ENCODE measurements at places on chromosomes 7 and 10.

- DNase-seq: no peak
Measured at GRCh38 chr10:60964257-60965235, 20.6 kb upstream of the RHOBTB1 start.

DNA sequence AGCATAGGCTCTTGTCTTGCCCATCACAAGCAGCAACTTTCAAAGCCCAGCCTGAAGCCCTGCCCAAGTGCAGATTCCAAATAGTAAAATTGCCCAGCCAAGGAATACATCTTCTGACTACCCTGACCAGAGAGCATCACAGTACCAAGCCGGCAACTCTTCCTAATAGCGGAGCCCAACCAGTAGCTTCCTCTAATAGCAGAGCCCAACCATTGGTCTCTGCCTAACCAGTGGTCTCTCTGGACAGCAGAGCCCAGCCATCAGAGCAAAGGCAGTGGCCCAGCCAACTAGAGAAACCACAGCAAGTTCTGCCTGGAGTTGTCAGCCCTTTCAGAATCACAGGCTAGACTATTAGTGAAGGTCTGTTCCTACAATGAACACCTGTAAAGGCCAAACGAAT is 285.6 kb downstream of the HGF start:
- DNase-seq: no peak

DNA sequence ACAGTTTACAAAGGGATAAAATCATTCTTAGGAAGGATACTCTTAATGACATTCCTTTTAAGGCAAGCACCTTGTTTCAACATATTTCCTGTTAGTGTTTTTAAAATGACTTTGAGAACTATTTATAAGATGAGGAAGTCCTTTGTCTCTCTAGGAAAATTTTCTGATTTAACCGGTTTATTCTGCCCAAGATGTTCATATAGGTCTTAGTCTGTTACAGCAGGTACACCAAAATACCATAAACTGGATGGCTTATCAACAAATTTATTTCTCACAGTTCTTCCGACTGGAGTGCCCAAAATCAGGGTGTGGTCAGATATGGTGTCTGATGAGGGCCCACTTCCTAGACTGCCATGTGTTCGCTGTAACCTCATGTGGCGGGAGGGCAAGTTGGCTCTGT is 77.9 kb downstream of the GSAP start:
- DNase-seq: no peak

DNA sequence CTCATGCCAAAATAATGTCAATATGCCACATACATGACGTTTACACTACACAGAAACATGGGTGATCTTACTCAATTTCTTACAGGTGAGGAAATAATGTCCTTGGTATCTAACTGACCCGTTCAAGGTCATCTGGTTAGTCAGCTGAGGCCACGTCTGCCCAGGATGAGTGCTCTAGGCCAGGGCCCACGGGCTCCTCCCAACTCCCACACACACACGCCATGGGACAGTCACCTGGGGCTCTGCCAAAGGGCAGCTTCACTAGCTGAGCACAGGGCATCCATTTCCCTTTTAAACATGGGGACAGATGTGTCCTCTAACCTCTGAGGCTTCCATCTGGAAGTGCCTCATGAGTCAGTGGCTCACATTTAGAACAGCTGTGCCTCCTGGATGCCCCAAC is 123.9 kb downstream of the TNS3 start:
- DNase-seq: no peak

- no peak for DNase-seq
Measured at GRCh38 chr10:12470719-12471118, 121.4 kb downstream of the CAMK1D start.

GRCh38 chr7:158924956-158925355 is 68.6 kb downstream of the DYNC2I1 start:
- no peak for DNase-seq

- DNase-seq: no peak
Measured at GRCh38 chr10:24168258-24169170, 40.4 kb upstream of the KIAA1217 start.

- no peak for DNase-seq
Measured at GRCh38 chr7:77265666-77266065, 66.0 kb upstream of the FGL2 start.

GRCh38 chr7:974172-974571 is 1.2 kb downstream of the COX19 start:
- DNase-seq: no peak

- DNase-seq: no peak
Measured at GRCh38 chr7:72429316-72429715, 17.2 kb upstream of the CALN1 start.

GRCh38 chr7:14446829-14447228 is 455.7 kb downstream of the DGKB start:
- DNase-seq: no peak

DNA sequence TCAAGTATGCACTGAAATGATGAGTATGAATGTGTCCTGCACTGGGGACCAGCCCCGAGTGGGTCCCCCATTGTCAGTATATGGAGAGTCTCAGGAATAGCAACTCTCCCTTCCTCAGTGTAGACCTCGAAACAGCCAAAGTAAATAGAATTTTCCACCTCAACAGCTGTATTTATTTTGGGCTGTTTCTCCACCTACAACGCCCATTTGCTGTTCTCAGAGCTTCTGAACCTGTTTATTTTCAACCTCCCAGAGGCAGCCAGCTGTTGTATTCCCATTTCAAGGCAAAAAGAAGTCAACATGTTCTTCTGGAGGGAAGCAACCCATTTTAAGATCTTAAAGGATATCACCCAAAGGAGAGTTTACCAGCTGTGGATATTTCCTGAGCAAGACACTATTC is 59.6 kb upstream of the BICC1 start:
- no peak for DNase-seq

DNA sequence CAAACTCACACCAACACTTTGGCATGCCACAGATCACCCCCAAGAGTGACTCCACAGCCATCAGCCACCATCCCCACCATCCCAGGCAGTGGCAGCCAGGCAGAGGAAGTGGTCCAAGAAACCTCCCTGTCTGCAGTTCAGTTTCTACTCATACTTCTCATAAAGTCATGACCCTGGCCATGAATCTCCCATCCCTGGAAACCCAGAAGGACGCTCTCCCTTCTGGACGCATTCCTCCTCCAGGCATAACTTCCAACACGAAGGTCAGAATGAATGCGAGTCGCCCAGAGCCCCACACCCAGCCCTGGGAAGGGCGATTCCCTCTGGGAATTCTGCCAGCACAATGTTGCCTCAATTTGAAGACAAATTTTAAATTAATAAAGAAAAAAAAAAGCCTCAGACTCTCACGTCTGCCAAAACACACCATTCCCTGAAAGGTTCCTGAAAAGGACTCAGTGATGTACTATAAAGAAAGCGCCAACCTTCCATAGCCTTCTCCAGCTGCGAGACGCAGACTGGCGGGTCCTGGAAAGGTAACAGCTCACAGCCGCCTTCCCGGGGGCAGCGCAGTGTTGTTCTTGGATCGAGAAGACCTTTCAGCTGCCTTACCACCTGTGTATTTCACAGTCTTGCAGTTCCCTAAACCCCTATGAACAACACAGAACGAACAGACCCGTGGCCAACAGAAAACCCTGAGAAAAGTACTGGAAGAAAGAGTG is 307.6 kb downstream of the FRMD4A start:
- DNase-seq: no peak

DNA sequence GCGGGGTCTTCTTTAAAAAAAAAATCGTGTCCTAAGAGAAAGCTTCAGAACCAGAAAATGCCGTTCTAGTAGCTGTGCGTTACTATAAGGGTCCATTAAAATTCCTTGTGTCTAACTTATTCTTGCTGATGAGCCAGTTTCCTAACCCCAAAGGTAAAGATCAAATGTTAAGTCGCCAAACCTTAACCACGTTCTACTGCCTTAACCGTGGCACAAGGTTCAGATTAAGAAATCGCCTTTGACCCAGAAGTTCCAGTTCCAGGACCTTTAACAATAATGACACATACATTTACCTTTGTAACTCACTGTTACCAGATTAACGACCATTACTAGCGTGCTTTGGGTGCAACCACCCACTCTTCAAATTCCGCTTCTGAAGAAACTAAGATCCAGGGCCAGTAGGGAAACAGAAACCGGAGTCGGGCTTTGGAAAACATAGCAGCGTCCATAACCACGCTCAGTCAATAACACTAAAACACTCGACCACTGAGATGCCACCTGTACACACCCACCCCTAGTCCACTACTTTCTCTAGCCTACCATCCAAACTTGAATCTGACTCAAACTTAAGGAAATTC is 620 bp downstream of the BET1 start:
- DNase-seq: no peak

DNA sequence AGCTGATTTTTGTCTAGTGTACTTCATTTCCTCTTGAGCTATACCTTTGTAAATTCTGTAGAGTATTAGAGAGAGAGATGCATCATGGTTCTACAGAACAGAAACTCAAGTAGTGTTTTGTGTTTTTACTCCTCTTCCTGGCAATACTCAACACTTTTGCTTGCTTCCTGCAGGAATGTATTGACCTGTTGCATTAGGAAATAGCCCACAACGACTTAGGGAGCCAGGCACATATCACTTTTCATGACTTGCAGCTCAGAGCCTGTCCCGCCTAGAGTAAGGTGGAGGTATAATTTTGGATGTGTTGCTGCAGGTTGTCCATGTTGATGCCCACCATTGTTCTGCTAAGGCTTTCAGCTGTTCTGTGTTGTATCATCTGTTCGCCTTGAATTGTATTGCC is 216.3 kb downstream of the SDK1 start:
- no peak for DNase-seq

DNA sequence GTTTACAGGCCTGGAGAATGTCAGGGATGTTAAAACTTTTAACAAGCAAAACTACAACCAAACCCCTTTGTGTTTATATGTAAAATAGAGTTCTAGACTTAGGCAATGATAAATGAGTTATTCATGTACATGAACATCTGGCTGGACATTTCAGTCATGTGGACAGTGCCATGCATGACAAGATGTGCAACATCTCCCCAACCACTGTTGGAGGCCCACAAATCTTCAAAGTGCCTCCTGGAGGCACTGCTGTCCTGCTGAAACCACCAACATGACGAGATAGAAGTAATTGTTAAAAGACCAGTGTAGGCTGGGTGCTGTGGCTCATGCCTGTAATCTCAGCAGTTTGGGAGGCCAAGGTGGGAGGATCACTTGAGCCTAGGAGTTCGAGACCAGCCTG is 18.4 kb downstream of the PPIA start:
- no peak for DNase-seq

GRCh38 chr10:112525200-112525599 is 78.2 kb downstream of the VTI1A start:
- no peak for DNase-seq

GRCh38 chr10:124231168-124232155 is 138.1 kb upstream of the CHST15 start:
- no peak for DNase-seq

DNA sequence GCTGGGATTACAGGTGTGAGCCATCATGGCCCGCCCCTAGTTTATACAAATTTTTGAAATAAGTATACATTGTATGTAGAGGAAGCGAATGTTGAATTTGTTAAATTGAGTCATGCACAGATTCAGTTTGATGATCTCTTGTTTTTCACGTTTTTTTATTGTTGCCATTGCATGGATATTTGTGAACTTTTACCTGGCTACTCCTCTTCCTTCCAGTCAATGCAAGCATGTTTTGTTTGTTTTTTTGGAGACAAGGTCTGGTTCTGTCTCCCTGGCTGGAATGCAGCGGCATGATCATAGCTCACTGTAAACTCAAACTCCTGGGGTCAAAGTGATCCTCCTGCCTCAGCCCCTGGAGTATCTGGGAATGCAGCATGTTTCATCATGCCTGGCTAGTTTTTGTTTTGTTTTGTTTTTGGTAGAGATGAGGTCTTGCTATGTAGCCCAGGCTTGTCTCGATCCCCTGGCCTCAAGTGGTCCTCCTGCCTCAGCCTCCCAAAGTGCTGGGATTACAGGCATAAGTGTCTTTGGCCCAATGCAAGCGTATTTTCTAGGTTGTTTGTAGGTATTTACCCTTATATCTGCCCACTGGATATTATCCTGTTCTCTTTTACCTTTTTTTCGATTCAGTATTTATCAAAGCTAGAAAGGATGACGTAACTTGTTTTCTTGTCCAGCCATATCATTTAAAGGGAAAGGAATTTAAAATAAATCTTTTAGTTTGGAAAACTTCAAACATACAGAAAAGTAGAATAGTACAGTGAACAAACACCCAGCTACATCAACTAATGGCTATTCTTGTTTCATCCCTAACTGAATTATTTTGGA is 11.0 kb downstream of the LCOR start:
- no peak for DNase-seq

- DNase-seq: no peak
Measured at GRCh38 chr7:4724648-4725013, 42.5 kb downstream of the FOXK1 start.

- no peak for DNase-seq
Measured at GRCh38 chr7:47783456-47784223, 164.6 kb downstream of the PKD1L1 start.

DNA sequence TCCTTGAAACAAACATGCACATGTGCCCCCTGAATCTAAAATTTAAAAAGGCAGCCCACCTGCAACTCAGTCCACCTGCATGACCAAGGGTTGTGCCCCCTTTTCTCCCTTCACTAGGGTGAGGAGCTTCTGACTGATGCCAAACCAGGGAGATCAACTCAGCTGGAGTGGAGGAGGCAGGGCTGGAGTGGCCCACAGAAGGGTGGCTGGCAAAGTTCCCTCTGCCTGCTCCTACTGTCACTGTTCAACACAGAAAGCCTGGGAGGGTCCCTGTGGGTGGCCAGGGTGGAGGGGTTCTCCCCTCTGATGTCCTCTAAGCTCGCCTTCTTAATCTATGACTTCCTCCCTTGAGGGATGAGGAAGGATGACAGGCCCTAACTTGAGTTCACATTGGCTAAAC is 55.7 kb upstream of the ANTXRL start:
- no peak for DNase-seq

GRCh38 chr10:37960591-37961137 is 15.8 kb downstream of the ZNF25 start:
- no peak for DNase-seq

DNA sequence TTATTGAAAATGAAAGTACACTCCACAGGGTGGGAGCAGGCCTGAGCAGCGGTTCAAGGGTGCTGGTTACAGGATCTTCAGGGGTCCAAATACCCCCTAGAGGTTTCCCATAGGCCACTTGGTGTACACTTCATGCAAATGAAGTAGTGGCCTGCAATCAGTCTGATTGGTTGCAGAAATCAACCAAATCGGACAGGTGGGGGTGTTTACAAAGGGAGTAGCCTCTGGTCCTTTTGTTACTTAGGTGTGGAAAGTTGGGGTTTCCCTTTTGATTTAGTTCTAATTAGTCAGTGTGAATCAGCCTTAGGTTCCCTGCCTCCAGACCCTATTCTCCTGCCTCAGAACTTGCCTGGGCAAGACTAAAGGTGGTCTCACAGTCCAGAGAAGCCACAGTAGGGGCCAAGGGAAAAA is 49.6 kb downstream of the SYPL1 start:
- no peak for DNase-seq

GRCh38 chr7:47093320-47094234 is 488.3 kb downstream of the TNS3 start:
- no peak for DNase-seq

GRCh38 chr10:60978287-60979115 is 34.5 kb upstream of the RHOBTB1 start:
- DNase-seq: no peak

Measured in stimulated activated CD8-positive, alpha-beta memory T cell treated with anti-CD3 and anti-CD28 coated beads, Interleukin-7, amount 100 ng/mL, for 1 hour (primary cell).